ENCODE measurements at places on chromosomes 2 and 18.

GRCh38 chr2:187590175-187590574 is 35.9 kb upstream of the TFPI start:
- no peak for DNase-seq

- no peak for DNase-seq
Measured at GRCh38 chr18:63346031-63346430, 21.0 kb downstream of the KDSR start.

- DNase-seq: no peak
Measured at GRCh38 chr2:95001051-95001562, 24.4 kb upstream of the MAL start.

GRCh38 chr2:235550946-235551345 is 57.1 kb downstream of the AGAP1 start:
- DNase-seq: no peak

- DNase-seq: no peak
Measured at GRCh38 chr2:199662255-199662654, 188.7 kb downstream of the FTCDNL1 start.

Data from AML-193 (cell line).